ENCODE measurements at places on chromosomes 2 and 18.
A peak's percentile ranks its signal among the peaks of the same experiment; 100 is the strongest.

DNA sequence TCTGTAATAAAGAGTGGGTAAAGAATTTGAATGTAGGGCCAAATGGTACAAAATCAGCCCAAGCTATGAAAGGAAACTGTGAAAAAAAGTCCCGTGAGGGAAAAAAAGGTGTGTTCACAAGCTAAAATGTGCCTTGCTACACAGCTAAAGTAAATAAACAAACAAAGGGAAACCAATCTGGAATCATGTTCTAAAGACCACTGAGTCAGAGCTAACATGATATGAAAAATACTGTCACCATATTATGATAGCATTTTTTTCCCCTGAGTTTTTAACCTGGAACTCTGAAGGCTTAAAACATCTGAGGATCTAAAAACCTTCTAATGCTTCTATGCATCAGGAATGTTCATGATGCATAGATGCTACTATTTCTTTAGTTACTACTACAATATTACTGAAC is 58.8 kb downstream of the SCN1A start:
- no peak for DNase-seq

- no peak for DNase-seq
Observed at GRCh38 chr2:39919511-39920306, 140.7 kb upstream of the THUMPD2 start.

GRCh38 chr18:47062471-47062870 is 27.1 kb upstream of the ELOA2 start:
- DNase-seq: no peak

GRCh38 chr18:56285387-56286065 is 352.9 kb downstream of the TXNL1 start:
- no peak for DNase-seq

DNA sequence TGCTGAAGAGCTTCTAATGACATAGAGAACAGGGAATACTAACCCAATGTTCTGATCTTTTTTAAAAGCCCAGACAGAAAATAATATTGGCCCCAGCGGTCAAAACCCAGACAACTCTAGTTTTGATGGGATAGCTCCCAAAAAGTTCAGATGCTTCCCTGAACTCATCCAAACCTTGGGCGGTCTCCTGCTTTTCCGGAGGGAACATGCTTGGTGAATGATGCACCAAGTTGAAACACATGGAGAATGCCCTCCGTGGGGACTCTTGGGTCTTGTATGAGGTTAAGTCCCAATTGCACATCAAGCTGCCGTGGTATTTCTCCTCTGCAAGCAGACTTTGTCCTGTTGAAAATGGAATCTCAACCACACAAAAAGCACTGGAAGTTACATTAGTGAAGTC is 120.7 kb upstream of the CTAGE1 start:
- no peak for DNase-seq

- peak; percentile 42 for DNase-seq
Observed at GRCh38 chr18:33755931-33756560, 178.0 kb downstream of the ASXL3 start.

DNA sequence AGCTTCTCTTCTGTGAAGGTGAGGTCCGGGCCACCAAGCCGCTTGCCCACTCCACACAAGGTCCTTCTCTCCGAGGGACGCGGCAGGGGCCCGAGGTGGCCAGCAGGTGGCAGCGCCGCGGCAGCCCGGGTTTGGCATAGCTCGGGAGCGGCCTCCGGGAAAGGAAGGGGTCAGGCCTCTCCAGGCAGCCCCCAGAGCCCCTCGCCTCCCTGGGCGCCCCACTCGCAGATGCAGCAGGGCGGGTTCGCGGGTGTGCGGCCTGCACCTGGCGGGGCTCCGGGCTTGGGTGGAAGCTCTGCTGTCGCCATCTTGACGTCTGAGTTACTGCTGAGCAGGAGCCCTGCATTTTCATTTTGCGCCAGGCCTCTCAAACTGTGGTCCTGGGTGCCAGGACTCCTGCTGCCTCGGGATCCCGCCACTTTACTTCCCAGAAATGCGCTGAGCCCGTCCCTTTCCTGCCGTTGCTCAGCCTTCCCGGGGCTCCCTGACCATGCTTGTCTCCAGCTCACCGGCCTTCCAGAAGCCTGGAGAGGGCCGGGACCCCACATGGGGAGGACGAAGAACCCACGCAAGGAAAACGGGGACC is 18.6 kb upstream of the NCL start:
- no peak for DNase-seq

- peak; percentile 13 for DNase-seq
Observed at GRCh38 chr2:22904126-22904684, 480.8 kb upstream of the KLHL29 start.

DNA sequence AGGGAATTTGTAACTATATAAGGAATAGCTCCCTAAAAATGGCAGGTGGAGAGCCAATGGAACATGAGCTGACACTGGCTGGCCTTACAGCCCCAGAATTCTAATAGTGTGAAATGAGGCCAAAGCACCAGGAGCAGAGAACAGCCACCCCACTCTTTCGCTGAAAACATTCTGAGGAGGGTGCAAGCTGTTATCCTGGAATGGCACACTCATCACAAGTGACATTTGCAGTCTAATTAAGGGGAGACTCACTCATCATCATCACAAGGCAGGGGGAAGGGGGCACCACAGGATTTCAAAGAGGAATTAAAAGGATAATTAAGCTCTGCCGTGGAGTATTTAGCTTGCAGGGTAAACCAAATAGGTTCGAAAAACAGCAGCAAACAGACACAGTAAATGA is 94.3 kb downstream of the EDAR start:
- DNase-seq: no peak

DNA sequence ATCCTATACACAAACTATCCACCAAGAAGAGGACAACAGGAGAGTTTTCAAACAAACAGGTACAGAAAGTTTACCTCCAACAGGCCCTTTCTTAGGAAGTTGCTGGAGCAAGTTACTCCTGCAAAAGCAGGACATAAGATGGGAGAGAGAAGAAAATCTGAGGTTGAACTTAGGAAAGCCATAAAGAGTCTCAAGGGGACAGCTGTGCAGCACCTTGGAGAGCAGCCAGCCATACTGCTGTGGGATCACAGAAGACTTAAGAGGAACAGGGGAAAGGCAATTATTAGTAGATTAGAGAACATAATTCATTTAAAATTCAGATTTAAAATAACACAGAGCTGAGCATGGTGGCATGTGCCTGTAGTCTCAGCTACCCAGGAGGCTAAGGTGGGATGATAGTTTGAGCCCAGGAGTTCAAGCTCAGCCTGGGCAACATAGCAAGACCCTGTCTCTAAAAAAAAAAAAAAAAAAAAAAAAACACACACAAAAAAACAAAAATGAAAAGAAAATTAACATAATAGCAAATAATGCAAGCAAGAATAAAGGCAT is 148.1 kb upstream of the SIX3 start:
- DNase-seq: no peak

- DNase-seq: peak; percentile 46
Observed at GRCh38 chr2:953975-954686, 3.5 kb downstream of the SNTG2 start.

DNA sequence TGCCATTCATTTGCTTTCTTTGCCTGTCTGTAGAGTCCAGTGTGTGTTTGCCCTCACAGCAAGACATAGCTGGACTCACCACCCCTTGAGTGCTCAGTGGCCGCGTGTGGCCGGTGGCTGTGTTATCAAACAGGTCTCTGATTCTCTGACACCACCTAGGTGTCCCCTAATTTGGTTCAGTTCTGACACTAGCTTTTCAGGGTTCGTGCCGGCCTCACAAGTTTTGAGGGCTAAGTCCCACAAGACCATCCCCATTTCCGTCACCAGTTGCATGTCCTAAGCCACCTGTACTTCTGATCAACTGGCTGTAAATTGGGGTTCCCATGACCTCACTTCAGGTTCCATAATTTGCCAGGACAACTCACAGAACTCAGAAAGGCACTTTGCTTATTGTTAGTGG is 23.5 kb downstream of the NCK2 start:
- DNase-seq: no peak

DNA sequence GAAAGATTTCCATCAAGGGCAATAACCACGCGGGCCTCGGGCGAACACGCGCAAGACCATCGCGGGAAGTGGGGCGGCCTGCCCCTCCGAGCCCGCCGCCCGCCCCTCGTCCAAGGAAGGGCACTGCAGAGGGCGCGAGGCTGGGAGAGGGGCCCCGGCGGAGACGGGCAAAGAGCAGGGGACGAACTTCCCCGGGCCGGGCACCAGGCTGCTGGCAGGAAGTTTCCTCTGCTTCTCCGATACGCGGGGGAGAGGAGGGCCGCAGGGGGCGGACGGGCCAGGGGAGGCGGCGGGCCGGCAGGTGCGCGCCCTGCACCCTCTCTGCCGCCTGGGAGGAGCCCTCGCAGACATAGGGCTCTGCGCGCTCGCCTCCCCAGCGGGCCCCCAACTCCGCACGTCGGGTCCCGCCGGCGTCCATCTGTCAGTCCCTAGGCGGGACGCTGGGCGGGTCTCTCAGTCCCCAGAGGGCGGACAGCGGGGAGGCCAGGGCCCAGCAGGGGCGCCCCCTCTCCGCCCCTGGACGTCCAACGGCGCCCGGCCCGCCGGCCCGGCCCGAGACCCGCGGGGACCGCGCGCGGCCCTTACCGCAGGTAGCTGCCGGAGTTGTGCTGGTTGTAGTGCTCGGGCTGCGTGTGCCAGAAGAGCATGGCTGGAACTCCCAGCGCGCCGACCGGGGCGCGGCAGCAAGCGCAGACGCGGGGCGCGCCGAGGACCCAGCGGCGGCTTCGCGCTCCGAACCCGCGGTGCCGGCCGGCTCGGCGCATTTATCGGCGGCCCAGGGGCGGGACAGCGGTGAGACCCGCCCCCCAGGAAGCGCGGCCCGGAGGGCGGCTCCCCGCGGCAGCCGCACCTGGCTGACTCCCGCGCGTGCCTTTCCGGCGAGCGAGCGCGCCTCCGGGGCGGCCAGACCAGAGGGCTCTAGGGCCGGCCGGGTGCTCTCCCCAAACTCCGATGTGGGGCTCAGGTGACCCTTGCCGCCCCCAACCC is at the start of gene TFCP2L1:
Gene TFCP2L1, minus strand, starts transcription at position 740 of the 987 bp plus-strand sequence. Its CDS starts 93 bp downstream, at position 647.
- DNase-seq: no peak

GRCh38 chr18:23422751-23423418 is 30.2 kb upstream of the RIOK3 start:
- DNase-seq: peak; percentile 38

DNA sequence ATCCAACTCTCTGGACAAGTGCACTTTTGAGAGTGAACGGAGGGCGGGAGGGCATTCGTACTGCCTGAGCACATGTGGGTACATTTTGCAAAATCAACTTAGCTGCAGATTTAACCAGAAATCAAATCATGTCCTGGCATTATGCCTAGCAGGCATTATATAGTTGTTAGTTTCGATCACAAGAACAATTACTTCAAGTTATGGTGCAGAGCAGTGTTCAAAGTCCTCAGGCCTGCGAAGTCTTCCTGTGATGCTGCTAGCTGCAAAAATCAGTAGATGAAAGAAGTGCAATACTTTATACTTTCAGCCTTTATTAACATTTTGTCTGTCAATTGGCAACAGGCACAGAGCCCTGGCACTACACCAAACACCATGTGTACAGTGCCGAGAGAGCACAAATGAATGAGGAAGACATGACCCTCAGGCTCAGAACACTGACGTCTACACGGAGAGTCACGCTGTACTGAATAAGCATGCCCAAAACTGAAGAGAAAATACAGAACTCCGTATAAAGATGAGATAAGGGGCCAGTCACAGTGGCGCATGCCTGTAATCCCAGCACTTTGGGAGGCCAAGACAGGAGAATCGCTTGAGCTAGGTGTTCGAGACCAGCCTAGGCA is 92.1 kb upstream of the CREB1 start:
- DNase-seq: no peak

GRCh38 chr2:239753401-239753837 is 271.7 kb downstream of the NDUFA10 start:
- no peak for DNase-seq

DNA sequence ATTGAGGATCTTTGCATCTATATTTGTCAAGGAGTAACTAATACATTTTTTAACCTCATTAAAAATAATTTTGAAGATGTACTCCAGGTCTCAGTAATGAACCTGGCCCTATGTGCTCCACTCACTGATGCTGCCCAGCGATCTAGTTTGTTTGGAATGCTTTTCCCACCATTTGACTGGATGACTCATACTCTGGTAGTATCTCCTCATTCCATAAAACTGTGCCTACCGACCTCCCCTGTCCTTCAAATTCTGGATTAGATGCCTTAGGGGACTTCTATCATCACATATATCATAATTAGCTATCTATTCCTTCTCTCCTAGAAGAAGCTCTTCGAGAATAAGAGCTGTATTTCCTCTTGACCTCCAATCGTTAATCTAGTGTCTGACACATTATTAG is 83.8 kb downstream of the FAM117B start:
- DNase-seq: no peak

DNA sequence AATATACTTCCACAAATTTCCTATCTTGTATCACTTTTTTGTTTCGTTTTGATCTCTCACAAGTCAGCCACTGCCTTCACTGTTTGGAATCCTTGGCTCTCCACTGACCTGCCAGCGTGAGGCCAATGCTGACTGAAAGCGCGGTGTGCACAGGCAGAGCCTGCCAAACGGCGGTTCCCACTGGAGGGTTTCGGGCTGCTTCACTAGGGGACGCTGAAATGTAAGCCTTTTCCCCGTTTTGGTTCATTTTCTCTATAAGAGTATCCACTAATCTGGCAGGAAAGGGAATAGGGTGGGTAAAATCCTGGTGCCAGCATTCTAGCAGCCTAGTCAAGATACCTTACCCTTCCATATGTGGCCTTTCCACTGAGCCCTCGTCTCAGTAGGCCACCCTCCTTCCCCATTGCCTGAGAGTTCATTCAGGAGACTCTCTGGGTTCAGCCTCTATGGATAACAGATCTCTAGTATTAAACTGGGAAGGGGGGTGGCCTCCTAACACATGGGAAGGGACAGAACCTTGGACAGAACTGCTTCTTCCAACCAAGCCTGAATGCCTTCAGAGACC is 91.5 kb downstream of the DYM start:
- DNase-seq: no peak

DNA sequence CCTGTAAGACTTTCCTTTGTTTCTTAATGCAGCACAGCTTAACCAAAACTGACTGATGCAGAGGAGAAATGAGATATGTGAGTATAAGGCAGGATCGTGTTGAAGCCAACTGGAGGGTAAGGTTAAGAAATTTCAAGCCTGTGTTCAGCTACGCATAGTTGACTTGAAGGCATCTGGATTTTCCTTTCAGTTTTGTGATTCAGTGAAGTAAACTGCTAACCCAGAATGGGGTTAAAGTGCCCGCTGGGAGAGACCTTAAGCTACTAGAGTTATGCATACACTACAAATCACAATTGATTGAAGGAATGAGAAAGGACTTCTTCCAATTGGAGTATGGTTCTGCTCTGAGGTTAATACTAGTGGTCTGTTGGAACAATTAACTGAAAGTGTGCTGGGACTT is 22.6 kb downstream of the THSD7B start:
- no peak for DNase-seq

DNA sequence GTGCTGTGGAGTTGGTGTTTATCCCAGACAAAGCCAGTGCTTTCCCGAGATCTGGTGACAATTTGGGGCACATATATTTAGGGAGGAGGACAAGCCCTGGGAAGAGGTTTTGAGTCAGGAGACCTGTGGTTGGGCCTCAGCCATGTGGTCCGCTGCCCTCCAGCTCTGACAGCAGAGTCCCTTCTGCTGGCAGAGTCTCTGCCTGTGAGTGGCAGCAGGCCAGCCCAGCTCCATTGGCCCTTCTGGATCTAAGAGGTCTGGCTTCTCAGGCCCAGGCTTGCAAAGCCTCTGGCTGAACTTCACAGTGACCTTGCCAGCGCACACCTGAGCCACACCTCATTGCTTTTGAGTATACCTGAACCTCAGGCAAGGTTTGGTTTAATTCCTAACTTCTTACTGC is 115.3 kb downstream of the BCL2L11 start:
- no peak for DNase-seq

All from SW 1271 (cell line).